ENCODE measurements at places on chromosomes 5 and 9.

- no peak for DNase-seq
Measured at GRCh38 chr9:93567271-93567959, 9.0 kb upstream of the PHF2 start.

GRCh38 chr5:39423331-39423751, 1.4 kb downstream of the DAB2 start:
- DNase-seq: no peak

DNA sequence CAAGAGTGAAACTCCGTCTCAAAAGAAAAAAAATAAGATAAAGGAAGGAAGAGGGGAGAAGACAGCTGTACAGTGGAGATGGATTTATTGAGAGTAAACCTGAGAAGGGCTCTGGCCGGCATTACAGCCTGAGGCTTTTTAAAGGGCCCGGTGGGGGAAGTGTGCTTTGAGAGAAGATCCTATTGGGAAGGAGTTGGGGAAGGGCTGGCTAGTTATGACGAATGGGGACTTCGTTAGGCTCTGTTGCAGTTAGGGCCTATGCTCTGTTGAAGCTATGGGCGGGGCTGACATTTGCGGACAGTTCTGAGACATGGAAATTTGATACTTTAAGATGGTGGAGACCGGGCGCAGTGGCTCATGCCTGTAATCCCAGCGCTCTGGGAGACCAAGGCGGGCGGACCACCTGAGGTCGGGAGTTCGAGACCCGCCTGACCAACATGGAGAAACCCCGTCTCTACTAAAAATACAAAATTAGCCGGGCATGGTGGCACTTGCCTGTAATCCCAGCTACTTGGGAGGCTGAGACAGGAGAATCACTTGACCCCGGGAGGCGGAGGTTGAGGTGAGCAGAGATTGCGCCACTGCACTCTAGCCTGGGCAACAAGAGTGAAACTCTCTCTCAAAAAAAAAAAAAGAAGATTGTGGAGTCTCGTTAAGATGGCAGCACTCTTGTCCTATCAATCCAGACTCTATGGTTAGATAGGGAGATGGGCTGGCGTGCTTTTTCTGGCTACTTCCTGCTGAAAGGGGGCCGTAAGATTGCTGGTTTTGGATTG, 33.2 kb downstream of the C9orf50 start:
- no peak for DNase-seq

DNA sequence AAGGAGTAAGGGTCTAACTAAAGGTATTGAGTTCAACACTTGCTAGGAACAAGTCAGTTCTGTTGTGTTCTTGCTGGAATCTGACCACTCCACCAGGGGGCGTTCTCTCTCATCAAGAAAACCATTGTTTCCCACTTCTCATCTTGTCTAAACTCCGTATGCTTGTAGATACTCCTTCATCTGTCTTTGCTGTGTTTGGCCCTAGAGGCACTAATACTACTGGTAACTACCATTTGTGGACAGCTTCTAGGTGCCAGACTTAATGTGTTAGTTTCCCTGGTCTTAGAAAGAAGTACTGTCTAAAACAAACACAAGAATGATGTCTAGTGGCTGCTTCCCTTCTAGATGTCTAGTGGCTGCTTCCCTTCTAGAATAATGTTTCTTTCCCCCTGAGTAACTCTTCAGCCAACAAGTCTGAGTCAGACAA, 18.7 kb upstream of the PTPDC1 start:
- peak; percentile 38 for DNase-seq

DNA sequence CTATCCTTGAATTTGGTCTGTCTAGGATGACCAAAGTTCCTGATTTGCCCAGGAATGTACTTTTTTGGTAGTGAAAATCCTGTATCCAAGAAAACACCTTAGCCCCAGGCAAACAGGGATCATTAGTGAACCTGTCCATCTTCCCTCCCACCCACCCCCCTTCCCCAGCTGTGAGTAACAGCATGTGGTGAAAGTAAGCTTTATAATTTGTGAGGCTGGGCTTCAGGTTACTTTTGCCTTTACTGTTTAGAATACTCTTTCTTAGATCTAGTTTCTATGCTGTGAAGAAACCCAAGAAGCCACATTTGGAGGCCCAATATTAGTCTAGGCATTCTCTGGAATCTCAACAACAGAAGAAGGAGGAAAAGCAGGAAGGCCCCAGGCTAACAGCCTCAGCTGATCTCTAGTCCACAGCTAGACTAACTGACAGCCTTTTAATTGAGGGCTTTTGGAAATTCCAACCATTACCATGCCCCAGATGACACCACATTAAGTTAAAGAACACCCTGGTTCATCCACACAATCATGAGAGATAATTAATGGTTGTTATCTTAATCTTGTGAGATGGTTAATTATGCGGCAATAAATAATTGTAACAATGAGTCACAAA, 703.0 kb upstream of the NUDT12 start:
- no peak for DNase-seq

DNA sequence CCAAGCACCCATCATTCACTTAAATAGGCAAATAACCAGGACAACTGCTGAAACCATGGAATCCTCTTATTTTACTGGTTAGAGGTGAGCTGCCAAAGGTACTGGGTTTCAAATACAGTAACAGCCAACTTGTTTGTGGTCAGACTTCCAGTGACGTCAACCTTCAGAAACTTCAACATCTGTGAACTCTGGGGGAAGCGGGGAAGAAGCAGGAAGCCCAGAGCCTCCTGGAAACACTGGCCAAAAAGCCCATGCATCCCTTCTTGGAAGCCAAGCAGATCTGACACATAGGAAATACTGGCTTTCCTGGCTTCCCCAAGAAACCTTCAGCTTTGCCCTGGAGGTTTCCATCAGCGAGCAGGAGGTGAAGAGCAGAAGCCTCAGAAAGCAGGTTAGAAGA, 4.9 kb upstream of the FRRS1L start:
- no peak for DNase-seq

DNA sequence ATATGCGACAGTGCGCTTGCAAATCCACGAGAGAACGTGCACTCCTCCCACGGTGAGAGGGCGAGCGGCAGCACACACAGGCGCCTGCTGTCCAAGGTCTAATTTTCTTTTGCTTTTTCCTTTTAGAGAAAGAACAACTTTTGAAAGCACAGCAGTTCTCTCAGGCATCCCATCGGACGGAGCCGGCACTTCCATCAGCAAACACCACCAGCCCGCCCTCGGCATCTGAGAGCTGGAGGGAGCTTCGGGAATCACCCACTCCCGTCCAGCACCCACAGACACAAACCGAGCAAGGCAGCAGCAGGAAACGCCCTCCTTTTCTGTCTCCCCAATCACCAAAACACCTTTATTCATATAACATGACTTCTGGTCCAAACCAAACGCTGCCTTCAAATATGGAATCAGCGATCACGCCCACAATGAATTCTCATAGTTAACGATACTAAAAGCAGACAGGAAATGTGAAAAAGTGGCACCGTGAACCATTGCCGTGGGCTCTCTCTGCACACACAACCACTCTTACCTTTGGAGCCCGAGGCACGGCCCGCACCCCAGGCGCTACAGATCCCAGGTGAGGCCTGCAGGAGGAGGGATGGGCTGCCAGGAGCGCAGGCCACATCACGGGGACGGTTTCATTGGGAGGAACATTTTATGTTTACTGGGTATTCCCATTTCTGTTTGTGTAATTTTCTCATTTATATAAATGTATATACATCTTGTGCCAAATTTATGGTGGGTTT, 14.2 kb downstream of the LPCAT1 start:
- no peak for DNase-seq

DNA sequence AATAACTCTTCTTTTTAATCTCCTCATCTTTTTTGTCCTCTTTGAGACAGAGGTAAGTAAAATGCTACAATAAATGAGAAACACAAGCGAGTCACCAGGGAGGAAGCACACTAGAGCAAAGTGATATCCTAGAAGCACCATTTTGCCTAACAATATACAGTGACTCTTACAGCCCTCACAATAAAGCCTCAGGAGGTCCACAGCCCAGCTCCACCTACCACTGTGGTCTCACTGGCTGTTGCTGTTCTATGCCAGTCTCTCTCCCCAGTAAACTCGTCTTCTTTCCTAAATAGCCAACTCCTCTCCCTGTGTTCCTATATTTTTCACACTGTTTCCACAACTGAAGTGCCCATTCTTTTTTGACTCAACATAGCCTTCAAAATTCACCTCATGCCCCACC, 44.3 kb downstream of the TNFSF15 start:
- DNase-seq: no peak

DNA sequence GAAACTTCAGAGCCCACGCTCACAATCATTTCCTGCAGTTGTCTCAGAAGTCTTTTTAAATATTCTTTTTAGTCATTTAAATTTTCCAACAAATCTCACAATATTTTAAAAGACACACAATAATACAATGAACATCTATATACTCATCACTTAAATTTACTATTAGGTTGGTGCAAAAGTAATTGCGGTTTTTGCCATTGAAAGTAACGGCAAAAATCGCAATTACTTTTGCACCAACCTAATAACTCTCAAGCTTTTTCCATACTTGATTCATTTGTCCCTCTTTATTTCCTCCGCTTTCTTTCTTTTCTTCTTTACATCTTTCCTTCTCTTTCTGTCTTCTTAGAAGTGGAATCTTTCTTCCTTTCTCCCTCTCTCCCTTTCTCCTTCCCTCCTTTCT, 19.2 kb upstream of the TMEM215 start:
- no peak for DNase-seq

DNA sequence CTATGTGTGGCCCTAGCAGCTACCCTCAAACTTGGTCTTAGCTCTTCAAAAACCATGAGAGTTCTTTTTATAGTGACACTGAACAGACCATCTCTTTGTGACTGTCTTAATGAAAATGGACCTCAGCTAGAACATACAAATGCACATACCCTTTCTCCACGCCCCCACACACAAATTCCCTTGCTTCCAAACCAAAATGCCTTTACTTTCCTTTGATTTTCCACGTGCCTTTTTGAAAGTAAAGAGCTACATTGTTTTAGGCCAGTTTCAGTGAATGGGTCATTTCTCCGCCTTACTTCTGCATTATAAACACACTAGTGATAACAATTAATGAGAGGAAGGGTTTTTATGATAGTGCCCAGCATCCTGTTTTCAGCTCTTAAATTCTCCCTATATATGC, 105.8 kb upstream of the EFNA5 start:
- no peak for DNase-seq

DNA sequence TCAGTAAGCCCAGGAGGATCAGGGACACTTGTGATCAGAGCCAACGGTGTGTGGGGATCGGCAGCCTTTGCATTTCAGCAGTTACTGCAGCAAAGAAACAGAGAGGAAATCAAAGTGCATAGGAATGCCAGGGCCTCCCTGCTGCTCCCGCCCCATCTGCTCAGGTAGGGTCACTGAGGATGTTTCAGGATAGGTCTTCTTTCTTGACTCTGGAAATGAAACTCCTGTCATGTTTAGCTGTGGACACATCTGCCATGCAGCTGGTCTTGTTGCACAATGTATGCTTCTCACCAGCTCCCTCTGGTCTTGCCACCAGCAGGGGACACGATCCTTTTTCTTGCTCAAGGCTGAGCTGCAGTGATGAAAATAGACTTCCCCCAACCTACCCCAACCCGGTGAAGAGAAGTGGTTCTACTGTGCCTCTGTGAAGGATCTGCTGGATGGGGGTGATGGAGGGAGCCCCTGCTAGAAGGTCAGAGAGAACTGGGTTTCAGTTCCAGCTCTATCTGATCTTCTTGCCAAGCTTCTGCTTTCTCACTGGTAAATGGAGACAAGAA, 185.2 kb upstream of the KLF4 start:
- no peak for DNase-seq

DNA sequence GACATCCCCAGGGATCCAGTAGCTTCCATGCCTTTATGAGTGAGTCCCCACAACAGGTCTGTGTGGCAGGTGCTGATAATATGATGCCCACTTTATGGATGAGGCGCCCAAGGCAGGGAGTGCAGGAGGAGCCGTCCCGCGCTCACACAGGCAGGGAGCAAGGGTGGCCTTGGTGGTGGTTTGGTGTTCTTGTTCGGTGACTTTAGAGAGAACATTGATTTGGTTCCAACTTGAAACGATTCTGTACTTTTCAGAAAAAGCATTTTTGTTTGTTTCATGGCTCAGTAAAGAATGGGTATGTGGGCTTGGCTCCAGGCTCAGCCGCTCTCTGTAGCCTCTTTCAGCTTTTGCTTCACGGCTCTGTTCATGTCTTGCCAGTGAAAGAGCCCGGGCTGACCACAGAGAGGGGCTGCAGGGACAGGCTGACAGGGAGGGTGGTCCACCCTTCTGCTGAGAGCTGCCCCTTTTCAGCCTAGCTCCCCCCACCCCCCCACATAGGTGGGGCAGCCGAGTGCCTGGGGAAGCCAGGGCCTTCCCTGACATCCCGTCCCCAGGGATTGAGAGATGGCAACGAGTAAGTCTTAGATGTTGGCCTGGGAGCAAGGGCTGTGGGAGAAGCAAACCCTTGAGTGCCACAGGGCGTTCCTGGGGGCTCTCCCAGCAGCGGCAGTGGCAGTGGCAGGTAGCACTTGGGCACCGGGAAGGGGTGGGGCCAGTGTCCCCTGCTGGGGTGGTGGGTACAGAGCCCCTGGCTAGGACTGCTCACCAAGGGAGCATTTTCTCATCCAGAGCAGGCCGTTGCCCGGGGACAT, 28.0 kb downstream of the NCS1 start:
- no peak for DNase-seq

DNA sequence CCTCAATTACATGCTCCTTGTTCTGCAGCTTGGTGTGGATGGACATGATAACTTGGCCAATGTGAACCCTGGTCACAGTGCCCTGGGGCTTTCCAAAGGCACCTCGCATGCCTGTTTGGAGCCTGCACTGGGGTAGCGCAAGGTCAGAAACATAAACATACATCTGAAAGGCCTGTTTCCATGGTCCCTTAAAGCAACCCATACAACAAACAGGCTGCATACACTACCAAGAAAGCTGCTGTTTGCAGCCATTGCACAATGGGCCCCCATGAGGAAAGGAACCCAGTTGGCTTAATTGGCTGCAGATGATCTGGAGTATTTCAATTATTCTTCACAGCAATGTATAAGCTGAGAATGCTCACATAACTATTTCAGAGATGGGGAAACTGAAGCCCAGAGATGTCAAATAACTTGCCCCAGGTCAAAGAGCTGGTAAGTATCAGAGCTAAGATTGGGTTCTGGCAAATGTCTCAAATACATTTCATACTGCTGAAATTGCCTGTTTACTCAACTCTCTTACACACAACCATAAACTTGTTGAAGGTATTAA, 233.9 kb downstream of the ASTN2 start:
- no peak for DNase-seq

GRCh38 chr5:84605241-84605640, 220.6 kb upstream of the EDIL3 start:
- no peak for DNase-seq

DNA sequence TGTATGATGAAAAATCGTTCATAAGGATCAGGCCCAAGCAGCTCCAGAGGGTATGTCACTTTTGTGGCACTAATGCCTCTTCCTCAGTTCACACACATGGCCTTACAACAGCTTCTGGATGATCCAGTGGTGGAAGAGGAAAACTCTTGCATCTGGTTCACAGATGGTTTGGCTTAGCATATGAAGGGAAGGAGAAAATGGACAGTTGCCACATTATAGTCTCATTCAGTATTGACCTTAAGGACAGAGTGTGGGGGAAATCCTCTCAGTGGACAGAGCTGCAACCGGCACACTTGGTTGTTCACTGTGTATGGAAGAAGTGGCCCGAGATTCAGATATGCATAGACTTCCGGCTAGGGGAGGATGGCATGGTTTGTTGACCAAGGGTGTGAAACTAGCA, 22.8 kb downstream of the C9orf57 start:
- no peak for DNase-seq

- no peak for DNase-seq
Measured at GRCh38 chr5:79075646-79076426, 6.3 kb downstream of the BHMT2 start.
